Putamen (tissue), 1 donor: ENCODE measurements at places on chromosomes 7 and 10.

DNA sequence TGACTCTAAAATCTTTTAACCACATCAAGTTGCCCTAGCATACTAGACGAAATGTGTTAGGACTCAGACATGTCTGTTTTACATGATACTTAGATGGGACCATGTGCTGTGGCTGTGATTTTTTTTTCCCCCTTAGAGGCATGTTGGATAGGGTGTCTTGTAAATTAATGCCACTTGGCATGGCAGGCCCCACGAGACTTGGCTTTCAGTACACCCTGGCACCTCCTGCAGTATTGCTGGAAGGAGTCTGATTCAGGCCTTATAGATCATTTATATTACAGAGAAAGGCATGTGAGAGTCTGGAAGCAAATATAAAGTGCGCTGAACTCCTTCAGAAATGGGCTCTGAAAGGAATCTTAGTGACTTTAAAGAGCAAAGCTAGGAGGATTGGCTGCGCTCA, 494.1 kb downstream of the SDK1 start:
- DNase-seq, result no peak

- no peak for DNase-seq
Observed at GRCh38 chr10:1745780-1746456, 8.6 kb upstream of the ADARB2 start.

GRCh38 chr7:139893461-139893860, 64.4 kb downstream of the TBXAS1 start:
- no peak for DNase-seq

DNA sequence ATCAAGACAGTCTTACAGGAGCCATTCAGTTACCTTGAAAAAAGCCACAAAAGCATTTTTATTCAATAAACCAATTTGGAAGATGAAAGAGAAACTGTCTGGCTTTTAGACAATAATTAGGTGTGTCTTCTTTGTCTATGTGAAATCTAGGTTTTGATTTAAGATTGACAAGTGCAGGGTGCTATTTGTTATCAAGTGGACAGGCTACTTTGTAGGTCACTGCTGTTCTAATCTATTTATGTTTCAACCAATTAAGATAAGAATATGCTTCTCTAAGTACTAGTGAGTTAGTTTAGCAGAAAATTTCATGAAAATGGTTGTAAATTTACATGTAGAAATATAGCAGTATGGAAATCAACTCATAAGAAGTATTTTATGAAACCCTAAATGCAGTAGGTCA, 177.5 kb downstream of the CACNA2D1 start:
- DNase-seq, result no peak

- no peak for DNase-seq
Observed at GRCh38 chr10:132527339-132528063, 10.1 kb upstream of the INPP5A start.

GRCh38 chr10:5090551-5090950, 3.7 kb upstream of the AKR1C3 start:
- no peak for DNase-seq

GRCh38 chr7:135167365-135167917, 3.1 kb downstream of the CYREN start:
- DNase-seq, result no peak

DNA sequence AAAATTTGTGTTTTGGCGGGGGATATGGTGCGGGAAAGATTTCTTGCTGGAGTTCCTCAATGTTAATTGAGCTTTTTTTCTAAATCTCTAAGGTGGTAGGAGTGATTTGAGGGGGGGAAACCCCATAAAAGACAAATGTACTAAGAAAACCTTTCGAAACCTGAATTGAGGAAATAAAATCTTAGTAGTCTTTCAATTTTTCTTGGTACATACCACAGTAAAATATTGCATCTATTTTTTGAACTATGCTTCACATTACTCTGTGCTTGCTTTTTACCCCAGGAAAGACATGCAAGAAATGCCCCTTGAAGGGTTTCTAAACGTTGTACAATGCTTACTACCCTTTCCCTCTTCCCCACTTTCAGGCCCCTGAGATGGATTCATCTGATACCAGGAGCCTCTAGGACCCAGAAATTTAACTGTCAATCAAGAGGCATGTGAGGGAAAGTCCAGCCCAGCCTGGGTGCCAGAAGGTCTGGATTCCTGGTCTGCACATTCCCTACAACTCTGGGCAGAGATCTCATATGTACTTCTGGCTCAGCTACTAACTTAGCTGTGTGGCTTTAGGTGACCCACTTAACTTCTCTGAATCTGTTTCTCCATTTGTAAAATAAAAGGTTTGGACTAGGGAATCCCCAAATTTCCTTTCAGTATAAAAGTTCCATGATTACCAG, 5.8 kb upstream of the PDCD4 start:
- DNase-seq, result no peak
